Breast epithelium (tissue), 4 donors: ENCODE measurements at places on chromosomes 4 and X. TPM values are rescaled to one million over a fixed set of nuclear protein-coding genes. Genes with fewer than 3 reads are reported as not detected.

DNA sequence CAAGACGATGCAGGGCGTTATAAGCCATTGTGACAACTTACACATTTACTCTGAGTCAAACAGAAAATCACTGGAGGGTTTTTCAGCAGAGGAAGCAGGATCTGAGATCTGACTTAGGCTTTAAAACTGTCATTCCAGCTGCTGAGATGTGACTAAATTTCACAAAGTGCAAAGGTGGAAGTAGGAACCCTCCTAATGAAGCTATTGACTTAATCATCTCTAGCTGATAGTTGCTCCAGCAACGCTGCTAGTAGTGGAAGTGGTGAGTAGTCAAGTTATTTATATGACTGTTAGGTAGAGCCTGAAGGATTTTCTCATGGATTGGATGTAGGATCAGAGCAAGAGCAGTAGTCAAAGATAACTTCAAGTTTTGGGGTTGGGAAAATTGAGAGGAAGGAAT lies 218.6 kb downstream of the GRID2 start:
- DNase-seq, result no peak

BANK1 gene
- 13.3 TPM for total RNA-seq

GRCh38 chr4:94843216-94843615 lies 85.5 kb downstream of the BMPR1B start:
- DNase-seq, result no peak

GRCh38 chr4:74547042-74547441 lies 102.1 kb downstream of the AREG start:
- DNase-seq, result no peak

- no peak for DNase-seq
These were observed 779.0 kb upstream of the INTU start for GRCh38 chr4:126853715-126854114.

- DNase-seq, result no peak
These were observed 70.3 kb downstream of the ARL9 start for GRCh38 chr4:56575820-56576429.

DNA sequence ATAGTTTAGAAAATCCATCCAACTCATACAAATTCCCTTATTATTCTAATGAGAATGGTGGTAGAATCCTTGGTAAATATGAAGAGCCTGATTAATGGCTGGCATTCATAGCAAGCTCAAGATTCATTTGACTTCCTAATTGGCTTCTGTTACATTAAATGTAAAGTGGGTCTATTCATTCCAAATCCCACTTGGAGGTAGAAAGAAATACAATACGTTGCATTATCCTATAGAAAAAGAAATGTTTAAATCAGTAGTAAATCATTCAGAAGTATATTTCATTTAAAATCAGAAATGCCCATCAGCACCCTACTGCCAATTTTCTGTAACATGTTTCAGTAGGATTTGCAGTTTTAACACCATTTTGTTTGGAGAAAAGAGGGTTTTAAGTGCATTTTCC lies 6.7 kb downstream of the ADGRG4 start:
- no peak for DNase-seq

DNA sequence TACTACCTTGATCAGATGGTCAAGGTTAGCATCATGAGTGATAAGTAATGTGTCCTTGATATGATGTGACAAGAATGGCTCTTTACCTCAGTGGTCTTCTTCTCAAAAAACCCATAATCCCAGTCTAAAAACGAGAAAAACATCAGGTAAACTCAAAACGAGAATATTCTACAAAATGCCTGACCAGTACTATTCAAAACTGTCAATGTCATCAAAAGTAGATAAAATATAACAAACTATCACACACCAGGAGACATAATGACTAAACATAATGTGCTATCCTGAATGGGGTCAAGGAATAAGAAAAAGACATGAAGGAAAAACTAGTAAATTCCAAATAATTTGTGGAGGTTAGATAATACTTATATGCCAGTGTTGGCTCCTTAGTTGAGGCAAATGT lies 85.2 kb upstream of the PDHA2 start:
- no peak for DNase-seq
